ELR (cell line): ENCODE measurements at places on chromosomes 3 and 15.

GRCh38 chr15:27464941-27465612 is 494.1 kb downstream of the GABRG3 start:
- no peak for DNase-seq

GRCh38 chr15:91861223-91861622 is 7.7 kb downstream of the SLCO3A1 start:
- no peak for DNase-seq

GRCh38 chr3:115999001-115999585 is 375.8 kb downstream of the GAP43 start:
- DNase-seq: no peak

GRCh38 chr3:194070220-194070633 is 65.7 kb upstream of the HES1 start:
- DNase-seq: no peak

DNA sequence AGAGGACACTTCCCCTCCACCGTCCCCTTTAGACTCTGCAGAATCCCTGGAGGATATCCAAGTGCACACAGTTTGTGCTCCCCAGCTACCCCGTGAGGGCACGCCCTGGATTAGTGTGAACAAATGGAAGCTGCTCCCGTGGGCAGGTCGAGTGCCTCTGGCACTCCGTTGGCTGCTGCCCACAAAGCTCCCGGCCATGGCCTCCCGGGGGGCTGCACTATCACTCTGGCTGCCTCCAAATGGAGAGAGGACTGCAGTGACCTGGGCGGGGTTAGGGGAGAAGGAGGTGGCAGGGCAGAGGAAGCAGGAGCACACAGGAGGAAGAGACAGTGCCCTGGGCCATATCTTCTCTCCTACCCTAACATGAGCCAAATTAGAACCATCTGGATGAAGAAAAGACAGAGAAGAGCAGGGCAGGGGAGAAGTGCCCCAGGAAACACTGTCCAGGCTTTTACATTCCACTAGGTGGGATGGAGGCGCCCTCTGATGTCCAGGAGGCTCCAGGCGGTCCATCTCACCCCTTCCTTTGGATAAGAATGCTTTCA is 29.4 kb upstream of the ACAD9 start:
- peak; percentile 45 for DNase-seq

DNA sequence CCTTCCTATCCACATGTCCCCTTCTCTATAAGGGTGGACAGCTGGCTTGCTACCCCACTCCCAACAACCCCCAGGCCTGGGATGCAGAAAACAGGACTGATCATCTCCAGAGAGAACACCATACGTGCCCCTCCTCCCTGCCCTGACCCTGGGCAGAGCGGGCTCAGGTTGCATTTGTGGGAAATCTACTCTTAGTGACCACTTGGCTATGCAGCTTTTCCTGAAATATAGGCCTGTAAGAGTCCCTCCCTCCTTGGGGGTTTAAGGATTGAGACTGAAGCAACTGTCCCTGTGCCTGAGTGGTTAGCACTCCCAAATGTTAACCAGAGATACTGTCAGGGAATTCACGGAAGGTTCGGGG is 11.7 kb downstream of the SH2D7 start:
- DNase-seq: no peak

GRCh38 chr3:49998326-49998725 is 58.4 kb downstream of the RBM6 start:
- peak; percentile 70 for DNase-seq

GRCh38 chr15:67862750-67863441 is 23.1 kb upstream of the RNU6-1 start:
- no peak for DNase-seq

DNA sequence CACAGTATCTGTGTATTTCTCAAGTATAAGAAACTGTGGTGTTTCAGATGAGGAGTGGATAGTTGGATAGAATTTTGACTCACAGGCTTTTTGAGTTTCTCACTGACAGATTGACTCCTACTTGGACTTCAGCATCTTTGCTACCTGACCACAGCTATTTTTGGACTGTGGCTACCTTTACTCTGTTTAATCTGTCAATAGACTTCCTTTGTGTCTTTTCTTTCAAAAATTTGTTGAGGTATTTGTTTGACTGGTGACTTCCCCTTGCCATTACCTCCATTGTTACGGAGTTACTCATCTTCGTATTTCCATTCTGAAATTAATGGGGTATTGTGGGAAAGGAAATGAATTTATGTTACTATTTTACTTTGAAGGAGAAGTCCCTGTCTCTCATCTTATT is 123.8 kb downstream of the AGBL1 start:
- no peak for DNase-seq

DNA sequence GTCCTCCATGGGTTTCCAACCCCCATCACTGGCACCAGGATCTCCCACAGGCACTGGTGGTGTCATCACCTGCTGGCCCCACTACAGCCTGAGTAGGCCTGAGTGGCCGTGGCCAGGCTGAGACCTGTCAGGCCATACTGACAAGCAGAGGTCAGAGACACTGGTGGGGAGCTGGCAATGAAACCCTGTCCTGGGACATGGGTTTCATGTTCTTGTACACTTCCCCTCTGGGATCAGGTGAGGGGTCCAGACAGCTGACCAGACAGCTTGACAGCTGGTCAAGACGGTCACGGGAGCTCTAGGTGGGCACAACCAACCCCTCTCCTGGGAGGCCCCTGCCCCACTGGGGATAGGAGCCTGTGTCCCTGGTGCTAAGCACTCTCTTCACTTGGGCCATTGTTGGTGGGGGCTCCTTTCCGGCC is 13.1 kb downstream of the ZBTB47 start:
- no peak for DNase-seq

GRCh38 chr3:57959423-57960173 is 48.6 kb upstream of the FLNB start:
- DNase-seq: no peak

DNA sequence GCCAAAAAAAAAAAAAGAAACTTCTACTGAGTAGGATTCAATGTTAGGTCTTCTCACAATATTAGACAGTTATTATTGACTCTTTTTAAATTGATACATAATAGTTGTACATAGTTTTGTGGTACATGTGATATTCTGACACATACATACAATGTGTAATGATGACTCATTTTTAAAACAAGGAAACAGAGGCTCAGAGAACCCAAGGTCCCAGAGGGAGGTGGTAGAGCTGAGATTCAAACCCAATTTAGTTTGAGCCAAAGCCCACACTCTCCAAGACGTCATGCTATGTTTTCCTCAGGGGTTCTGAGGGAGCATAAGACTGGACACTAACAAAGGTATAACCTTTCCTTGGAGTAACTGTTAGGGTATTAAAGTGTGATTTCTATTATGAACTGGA is 40.6 kb downstream of the MYO5C start:
- DNase-seq: peak; percentile 79

DNA sequence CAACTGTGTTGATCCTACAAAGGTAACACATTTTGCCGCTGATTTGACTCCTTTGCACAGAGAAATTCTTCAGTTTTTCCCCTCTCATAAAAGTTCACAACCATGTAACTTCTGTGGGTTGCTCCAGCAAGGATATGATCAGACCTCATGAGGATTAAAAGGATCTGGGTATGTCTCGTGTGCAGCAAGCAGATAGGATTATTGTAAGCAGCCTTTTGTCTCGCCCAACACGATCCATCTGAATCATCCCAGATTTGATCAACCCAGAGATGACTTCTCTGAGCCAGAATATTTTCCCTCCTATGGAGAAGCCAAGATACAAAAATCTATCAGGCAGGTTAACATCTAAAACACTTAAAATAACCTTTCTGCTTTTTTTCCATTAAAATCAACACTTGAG is 12.8 kb upstream of the BNIP2 start:
- DNase-seq: peak; percentile 30

- DNase-seq: peak; percentile 53
Measured at GRCh38 chr15:44584162-44584749, 47.3 kb downstream of the EIF3J start.

- DNase-seq: no peak
Measured at GRCh38 chr15:31263751-31264558, 62.7 kb upstream of the KLF13 start.

- DNase-seq: peak; percentile 41
Measured at GRCh38 chr15:77461486-77461885, 40.8 kb downstream of the HMG20A start.

- DNase-seq: no peak
Measured at GRCh38 chr15:70152070-70152480, 54.4 kb upstream of the TLE3 start.

GRCh38 chr3:187744169-187745151 is 808 bp downstream of the BCL6 start:
- peak; percentile 64 for DNase-seq

GRCh38 chr3:186487819-186488218 is 56.4 kb downstream of the CRYGS start:
- peak; percentile 16 for DNase-seq

DNA sequence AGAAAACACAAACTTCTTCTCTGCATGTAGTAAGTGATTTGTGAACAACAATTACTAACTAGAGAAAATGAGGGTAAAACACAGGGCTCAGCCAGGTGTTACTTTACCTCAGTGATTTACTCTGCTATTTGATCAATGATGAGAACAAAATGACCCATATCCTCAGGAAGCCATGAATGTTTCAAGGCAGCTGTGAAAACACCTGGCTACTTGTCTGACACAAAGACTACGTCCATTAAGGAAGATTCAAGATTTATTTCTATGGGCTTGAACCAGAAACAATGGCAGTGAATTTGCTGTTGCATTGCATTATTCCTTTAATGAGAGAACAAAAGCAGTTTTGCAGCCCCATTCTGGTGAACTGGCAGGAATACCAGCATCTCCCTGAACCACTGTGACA is 374.6 kb upstream of the ARL6 start:
- no peak for DNase-seq

- peak; percentile 51 for DNase-seq
Measured at GRCh38 chr3:194488055-194488742, 1.4 kb upstream of the ATP13A3 start.

- no peak for DNase-seq
Measured at GRCh38 chr3:64890006-64890405, 202.2 kb upstream of the ADAMTS9 start.

- peak; percentile 65 for DNase-seq
Measured at GRCh38 chr15:85030301-85030929, 48.8 kb downstream of the PDE8A start.

GRCh38 chr3:67228136-67228535 is 230.0 kb downstream of the KBTBD8 start:
- no peak for DNase-seq

- DNase-seq: peak; percentile 17
Measured at GRCh38 chr3:141529717-141530414, 43.0 kb downstream of the RASA2 start.

- no peak for DNase-seq
Measured at GRCh38 chr15:78170848-78171773, 21.9 kb downstream of the IDH3A start.

DNA sequence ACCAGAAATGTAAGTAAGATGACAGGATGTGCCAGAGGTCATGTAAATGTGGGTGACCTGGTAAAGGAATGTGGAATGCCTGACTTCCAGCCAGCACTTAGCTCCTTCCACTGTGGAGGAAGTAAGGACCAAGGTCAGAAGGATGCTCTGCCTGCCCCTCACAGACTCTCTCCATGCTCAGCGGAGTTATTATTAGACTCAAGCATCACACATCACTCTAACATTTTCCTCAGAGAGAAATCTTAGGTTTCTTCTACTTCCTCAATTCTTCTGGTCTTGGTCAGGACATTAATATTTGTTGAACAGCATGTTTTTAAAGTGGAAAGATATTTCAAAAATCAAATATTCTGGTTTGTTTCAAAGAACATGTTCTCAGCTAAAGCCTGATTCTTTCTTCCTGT is 231.4 kb upstream of the WNT5A start:
- DNase-seq: peak; percentile 64

GRCh38 chr3:104632521-104632920 is 734.2 kb upstream of the ALCAM start:
- DNase-seq: no peak

DNA sequence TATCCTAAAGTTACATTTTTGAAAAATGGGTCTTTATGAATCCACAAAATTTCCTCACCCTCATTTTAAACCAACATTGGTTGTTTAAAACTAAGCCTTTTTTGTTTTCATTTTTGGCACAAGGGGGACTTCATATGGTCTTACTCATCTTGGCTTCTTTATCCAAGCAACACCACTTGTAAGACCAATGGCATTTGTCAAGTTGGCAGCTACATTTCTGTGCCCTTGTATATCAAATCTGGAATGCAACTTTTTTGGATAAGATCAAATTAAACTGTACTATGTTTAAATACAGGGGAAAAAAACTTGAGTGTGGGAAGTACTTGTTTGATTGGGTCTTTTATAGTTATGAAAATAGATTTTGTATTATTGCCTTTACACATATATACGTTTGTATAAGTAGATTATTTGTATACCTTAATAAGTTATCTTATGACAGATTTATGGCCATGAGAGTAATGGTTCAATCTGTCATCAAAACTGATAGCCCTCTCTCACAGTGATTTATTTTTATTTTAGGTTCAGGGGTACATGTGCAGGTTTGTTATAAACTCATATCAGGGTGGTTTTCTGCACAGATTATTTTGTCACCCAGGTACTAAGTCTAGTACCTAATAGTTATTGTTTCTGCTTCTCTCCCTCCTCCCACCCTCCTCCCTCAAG is 43.4 kb downstream of the GPR160 start:
- DNase-seq: peak; percentile 18

- DNase-seq: peak; percentile 10
Measured at GRCh38 chr3:160136421-160136820, 88.8 kb upstream of the C3orf80 start.

DNA sequence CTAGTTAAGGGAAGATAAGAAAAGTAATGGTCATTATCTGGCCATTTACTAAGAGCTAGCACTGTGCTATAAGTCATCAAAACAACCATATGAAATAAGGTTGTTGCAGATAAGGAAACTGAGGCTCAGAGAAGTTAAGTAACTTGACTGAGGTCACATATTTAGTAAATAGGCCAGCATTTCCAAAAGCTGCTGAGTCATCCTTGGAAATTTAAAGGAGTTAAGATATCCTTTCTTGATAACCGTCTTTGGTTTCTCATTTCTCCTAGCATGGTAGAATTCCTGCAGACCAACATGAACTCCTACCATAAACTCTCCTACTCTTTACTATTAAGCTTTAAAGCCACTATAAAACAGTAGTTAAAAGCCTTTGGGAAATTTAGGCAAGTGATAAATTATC is 85.0 kb upstream of the PDZRN3 start:
- DNase-seq: no peak

GRCh38 chr3:184737641-184738505 is 26.0 kb upstream of the MAGEF1 start:
- peak; percentile 68 for DNase-seq

DNA sequence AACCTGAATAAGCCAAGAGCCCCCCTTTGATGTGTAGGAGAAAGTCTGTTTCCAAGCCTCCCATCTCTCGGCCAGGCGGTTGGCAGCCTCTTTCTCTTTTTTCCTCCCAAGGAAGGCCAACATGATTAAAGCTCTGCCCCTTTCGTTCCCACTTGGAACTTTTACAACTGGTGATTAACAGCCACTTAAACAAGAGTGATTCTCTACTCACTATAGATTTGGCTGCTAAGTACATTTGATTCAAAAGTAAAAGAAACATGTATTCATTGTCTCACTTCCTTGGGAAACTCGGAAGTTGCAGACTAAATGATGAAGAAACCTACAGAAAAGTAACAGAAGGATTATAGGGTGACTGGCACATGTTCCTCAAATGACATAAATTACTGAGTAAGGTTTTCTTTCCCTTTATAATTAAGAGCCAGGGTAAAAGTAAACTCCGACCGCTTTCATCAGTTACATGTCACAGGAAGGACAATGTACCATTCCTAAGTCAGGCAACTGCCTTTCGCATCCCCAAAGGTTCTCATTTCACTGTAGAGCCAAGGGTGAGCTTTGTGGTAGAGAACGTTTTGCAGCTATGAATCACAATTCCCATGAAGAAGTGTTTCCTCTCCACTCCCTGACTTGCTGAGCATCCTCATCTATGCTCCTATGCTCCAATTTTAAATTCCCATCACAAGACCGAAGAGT is 72.7 kb downstream of the MB21D2 start:
- peak; percentile 70 for DNase-seq

GRCh38 chr3:38528457-38528856 is 32.3 kb downstream of the EXOG start:
- peak; percentile 22 for DNase-seq
